ENCODE measurements at places on chromosomes 2 and 18.

GRCh38 chr18:55499526-55499925 is 88.5 kb downstream of the TCF4 start:
- no peak for DNase-seq

- DNase-seq: no peak
These were observed 33.5 kb downstream of the GRHL1 start for GRCh38 chr2:9984871-9985480.

DNA sequence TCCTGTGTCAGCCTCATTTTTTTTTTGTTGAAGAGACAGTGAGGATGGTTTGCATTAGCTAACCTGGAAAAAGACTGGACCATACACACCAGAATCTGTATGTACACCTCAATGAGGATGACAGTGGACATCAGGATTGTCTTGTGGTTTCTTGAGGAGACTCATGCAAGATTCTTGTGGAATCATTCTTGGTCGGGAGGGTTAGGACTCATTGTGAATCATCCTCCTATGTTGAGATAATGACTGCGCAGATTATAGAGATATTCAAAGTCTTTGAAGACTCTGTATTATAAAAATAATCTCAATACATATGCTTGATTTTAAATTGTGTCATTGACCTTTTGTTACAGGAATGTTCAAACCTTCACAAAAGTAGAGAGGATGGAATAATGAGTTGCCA is 49.1 kb upstream of the DOCK10 start:
- DNase-seq: no peak

DNA sequence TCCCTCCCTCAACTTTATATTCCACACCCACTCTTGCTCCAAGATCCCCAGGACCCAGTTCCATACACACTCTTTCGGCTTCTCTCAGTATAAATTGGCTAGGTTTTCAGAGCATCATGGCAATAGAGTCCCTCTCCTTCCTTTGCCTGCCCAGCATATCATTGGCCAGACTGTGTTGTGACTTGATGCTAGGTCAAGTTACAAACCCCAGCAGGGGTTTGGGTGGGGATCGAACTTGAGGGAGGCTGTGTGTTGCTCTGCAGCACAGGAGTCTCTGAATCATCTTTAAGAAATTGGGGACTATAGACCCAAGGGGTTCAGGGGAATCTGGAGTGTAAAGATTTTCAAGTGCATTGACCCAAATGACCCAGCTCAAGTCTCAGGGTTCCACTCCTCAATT is 477.5 kb upstream of the MEIS1 start:
- no peak for DNase-seq

DNA sequence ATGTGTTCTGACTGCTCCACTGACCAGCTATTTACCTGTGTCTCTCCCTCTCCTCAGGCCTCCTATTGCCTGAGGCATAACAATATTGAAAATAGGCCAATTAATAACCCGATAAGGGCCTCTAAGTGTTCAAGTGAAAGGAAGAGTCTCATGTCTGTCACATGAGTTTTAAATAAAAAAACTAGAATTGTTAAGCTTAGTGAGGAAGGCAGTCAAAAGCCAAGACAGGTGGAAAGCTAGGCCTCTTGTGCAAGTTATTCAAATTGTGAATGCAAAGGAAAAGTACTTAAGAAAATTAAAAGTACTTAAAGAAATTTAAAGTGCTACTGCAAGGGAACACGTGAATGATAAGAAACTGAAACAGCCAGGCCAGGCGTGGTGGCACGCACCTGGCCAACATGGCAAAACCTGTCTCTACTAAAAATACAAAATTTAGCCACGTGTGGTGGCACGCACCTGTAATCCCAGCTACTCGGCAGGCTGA is 44.9 kb upstream of the TAF4B start:
- DNase-seq: no peak

- DNase-seq: no peak
These were observed 545.7 kb downstream of the ZEB2 start for GRCh38 chr2:143974262-143974661.

GRCh38 chr18:8238507-8238906 is 370.7 kb upstream of the RAB12 start:
- DNase-seq: no peak

DNA sequence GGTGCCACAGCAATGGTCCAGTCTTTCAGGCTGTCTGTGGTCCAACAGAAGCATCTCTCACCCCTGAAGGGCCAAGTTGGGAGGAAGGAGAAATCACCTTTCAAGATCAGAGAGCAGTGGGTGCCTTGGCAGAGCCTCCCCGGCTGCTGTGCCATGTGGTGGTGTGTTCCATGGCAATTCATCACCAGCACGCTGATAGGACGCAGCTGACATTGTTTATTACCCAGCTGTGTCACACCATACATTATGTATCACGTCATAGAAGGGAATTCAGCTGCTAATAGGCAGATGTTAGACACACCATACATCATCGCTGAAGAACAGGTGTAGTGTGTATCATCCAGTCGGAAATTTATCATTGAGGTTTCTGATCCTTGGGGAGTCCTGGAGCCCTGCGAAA is 29.6 kb upstream of the RPL31 start:
- DNase-seq: no peak
